Karpas-422 (cell line): ENCODE measurements at places on chromosomes 7 and 10. TPM values are rescaled to one million over a fixed set of nuclear protein-coding genes. Genes with fewer than 3 reads are reported as not detected.

The AEBP1 gene
- total RNA-seq, result 5.9 TPM in 1 of 2 replicates, not detected in the other

The ZNF736 gene
- total RNA-seq, result 42.9 and 82.3 TPM in 2 replicates

The CPVL gene
- not detected in 2 replicates for total RNA-seq

The CCL24 gene
- total RNA-seq, result not detected in 2 replicates

DNA sequence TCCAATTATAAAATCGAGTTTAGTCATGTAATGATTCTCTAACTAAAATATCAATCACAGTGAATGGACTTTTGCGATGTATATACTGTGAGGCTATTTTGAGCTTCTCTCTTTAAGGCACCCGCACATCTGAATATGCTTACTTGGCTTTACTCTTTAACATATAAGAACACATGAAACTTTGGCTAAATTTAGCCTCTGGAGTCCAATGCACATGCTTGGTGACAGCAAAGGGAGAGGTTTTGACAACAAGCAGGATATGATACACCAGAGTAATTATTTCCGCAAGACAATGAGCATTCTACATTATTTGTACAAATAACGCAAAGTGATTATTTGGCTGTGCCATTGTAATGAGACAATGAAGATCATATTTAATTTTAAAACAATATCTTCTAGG is 72.4 kb downstream of the ARID5B start:
- H3K4me1 ChIP-seq, result peaks cover 9% of the 10 kb centered on the region
- no peak overlapping the region for H3K4me3 ChIP-seq
- DNase-seq, result no peak
- no peak overlapping the region for H3K27ac ChIP-seq
- H3K36me3 ChIP-seq, result no peaks in the 10 kb centered on the region

- H3K27ac ChIP-seq, result no peak overlapping the region
- no peak overlapping the region for H3K4me3 ChIP-seq
- no peak for DNase-seq
- no peaks in the 10 kb centered on the region for H3K27me3 ChIP-seq
- no peaks in the 10 kb centered on the region for H3K36me3 ChIP-seq
- no peaks in the 10 kb centered on the region for H3K4me1 ChIP-seq
Measured at GRCh38 chr7:155228894-155229293, 68.8 kb upstream of the INSIG1 start.

DNA sequence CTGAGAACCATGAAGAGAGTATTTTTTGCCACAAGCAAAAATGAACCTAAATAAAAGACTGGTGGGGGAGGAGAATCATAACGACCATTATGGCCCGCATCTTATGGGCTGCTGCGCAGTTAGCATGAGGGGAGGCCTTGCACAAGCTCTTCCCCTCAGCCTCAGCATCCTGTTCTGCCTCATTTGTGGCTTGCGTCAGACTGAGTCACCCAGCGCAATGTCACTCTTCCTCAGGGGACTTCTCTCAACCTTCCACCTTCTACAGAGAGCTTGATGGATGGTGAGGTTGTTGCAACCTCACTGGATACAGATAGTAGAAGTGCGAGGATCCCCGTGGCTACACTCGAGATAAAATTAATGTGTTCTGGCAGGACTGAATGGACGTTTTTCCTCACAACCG is 16.8 kb upstream of the GPR15LG start:
- peak; percentile 55 for DNase-seq
- H3K27me3 ChIP-seq, result no peaks in the 10 kb centered on the region
- H3K4me1 ChIP-seq, result no peaks in the 10 kb centered on the region
- H3K4me3 ChIP-seq, result no peak overlapping the region
- H3K27ac ChIP-seq, result no peak overlapping the region

DNA sequence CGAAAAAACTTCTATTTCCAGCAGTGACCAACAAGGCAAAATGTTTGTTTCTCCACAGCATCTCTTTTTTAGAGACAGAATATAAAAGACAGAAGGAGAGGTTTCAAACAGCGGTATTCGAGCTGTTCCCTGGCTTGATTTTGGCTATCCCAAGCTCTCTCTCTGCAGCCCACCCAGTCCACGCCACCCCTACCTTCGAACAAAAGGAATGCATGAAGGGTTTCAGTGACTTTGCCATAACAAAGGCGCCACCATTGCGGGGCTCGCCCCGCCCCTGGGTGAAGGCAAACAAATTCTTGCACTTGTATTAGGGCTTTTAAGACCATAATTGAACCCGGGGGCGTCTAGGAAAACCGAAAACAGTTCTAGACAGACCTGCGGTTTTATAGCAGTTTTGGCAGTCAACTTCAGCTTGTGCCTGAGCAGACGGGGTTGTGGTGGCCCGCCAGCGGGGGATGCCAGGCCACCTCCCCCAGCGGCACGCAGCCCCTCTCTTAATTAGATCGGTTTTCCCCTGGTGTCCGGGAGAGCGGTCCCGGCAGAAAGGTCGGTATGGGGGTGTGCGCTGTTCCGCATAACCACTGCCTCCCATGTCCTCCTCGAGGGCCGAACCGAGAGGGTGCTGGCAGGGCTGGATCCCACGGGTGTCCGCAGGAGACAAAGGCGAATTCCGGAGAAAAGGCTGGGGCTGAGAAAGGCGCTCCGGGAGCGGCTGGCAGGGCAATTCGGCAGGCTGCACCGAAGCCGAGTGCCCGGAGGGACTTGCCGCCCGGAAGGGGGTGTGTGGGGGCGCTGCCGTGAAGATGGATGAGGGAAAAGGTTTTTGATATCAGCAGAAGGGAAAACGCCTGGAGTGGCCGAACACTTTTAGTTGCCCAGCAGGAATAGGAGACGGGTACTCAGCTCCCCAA is 2.7 kb upstream of the HOXA11 start:
- H3K4me1 ChIP-seq, result no peaks in the 10 kb centered on the region
- H3K27ac ChIP-seq, result no peak overlapping the region
- H3K36me3 ChIP-seq, result no peaks in the 10 kb centered on the region
- no peak overlapping the region for H3K4me3 ChIP-seq
- H3K27me3 ChIP-seq, result no peaks in the 10 kb centered on the region
- no peak for DNase-seq

DNA sequence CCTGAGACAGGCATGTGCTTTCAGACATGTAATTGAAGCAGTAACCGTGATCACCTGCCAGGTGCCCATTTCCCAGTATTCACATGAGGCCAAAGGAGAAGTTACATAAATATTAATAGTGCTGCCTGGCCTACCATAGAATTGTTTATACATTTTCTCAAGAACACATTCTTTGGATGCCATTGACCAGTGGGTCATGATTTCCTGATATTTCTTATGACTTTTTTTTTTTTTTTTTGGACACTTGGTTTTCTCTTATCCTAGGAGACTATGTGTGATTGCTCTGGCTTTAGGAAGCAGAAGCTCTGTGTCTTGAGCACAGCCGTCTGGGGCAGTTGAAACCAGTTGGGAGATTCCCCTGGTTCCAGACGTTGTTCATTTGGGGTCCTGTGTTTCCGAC is 143.9 kb upstream of the NPS start:
- no peaks in the 10 kb centered on the region for H3K36me3 ChIP-seq
- no peaks in the 10 kb centered on the region; the same call in 1 of the 2 replicates for H3K27me3 ChIP-seq
- DNase-seq, result no peak
- no peak overlapping the region for H3K4me3 ChIP-seq

DNA sequence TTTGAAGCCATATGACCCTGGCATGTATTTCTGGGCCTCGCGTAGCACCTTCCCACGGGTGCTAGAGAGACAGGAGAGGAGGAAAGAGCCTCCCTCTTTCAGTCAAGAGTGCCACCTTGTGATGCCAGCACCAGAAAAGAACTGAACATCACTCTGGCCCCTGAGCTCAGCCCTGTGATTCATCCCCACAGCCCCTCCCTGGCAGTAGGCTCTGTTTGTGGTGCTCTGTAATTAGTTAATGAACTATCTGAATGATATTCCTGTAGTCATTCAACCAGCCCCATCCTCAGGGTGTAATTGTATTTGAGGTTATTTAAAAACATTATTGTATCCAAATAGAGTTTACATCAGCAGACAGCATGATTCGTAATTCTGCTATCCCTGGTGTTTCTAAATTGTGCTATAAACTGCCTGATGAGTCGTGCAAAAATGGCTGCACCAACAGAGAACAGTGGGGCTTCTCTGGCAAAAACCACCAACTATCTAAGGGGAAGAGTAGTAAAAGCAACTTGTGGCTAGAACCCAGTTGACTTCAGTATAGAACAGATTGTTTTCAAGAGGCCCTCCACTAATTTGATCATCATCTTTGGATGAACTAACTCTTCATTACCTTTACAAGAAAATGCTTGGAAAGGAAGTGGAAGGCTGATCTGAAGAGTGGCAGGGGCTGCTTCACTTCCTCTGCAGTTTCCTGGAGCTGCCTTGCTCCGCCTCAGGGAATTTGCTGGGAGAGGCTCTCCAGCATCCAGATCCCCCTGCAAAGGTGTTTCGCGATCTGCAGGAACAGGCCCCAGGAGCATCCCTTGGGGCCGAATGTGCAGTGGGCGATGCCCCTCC is 23.7 kb upstream of the TIAL1 start:
- no peaks in the 10 kb centered on the region for H3K27me3 ChIP-seq
- H3K4me1 ChIP-seq, result no peaks in the 10 kb centered on the region; the same call in 1 of the 2 replicates
- H3K36me3 ChIP-seq, result no peaks in the 10 kb centered on the region
- DNase-seq, result no peak

DNA sequence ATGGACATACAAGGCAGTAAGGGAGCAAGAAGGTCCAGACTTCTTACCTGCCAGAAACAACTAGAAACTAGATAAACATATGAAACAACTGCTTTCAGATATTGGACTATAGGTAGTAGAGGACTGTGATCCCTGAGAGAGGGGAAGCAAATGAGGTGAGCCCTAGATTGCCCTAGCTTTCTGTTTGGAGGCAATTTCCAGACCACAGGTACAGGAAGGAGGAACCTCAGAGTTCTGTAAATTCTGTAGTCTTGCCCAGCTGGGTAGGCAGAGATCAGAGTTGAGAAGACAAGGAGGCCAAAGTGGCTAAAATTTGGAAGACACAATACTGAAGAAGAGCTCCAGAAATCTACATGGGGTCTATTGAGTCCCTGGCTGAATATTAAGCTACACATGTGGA is 21.0 kb downstream of the CDK6 start:
- H3K27ac ChIP-seq, result peak overlapping the region; percentile 94
- no peak for DNase-seq

DNA sequence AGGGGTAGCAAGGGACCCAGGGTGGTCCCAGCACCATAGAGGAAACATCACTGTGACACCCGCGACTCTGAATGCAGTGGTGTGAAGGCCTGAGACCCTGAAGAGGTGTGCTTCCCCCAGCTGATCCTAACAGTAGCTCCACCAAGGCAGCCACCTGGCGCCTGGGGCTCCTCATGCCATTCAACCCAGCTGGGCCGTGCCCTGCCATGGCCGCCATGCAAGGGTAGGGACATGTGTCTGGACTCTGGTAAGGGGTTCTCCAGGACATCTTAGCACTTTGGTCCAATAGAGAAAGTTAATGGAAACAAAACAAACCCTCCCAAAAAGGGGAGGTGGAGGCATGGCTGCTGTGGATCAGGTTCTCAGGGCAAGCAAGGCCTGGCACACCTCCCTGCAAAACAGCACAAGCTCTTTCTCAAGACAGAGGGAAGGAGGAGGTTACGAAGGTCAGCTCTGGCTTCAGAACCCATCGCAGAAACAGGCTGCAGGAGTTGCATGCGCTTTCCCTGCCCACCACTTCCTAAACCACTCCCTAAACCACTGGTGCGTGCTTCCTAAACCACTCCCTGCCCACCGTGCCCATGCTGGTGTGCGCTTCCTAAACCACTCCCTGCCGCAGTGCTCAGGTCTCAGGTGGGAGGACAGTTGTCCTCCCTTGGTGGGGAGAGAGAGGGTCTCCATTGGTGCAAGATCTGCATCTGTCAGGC is 108.7 kb downstream of the LARP4B start:
- H3K4me3 ChIP-seq, result no peak overlapping the region
- H3K4me1 ChIP-seq, result no peaks in the 10 kb centered on the region
- H3K27ac ChIP-seq, result no peak overlapping the region
- DNase-seq, result no peak
- H3K36me3 ChIP-seq, result peaks cover 60% of the 10 kb centered on the region

- DNase-seq, result no peak
- H3K27me3 ChIP-seq, result no peaks in the 10 kb centered on the region
- H3K36me3 ChIP-seq, result no peaks in the 10 kb centered on the region
- no peaks in the 10 kb centered on the region for H3K4me1 ChIP-seq
- no peak overlapping the region for H3K27ac ChIP-seq
- no peak overlapping the region for H3K4me3 ChIP-seq
Measured at GRCh38 chr10:49400365-49400764, 4.5 kb upstream of the DRGX start.

DNA sequence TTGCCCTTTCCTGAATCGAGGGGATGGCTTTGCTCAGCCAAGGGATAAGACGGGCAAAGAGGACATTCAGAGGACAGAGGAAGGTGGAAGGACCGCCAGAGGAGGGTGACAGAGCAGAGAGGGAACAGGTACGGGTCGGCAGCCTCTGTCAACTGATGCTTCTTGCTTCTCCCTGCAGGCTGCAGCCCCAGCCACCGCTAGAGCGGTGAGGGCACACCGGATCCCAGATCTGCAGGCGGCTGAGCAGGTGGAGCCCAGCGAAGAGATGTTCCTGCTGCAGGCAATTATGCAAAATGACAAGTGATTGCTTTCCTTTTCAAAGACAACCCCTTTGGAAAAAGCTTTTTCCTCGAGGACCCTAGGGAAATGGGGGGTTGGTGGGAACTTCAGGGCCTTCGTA is 181.9 kb upstream of the ANKRD30A start:
- DNase-seq, result no peak
- no peak overlapping the region for H3K27ac ChIP-seq
- no peaks in the 10 kb centered on the region for H3K27me3 ChIP-seq
- no peaks in the 10 kb centered on the region for H3K36me3 ChIP-seq

GRCh38 chr10:16952610-16953009 is 135.4 kb upstream of the RSU1 start:
- no peak overlapping the region for H3K27ac ChIP-seq
- H3K27me3 ChIP-seq, result no peaks in the 10 kb centered on the region
- H3K4me3 ChIP-seq, result no peak overlapping the region
- DNase-seq, result no peak
- no peaks in the 10 kb centered on the region for H3K36me3 ChIP-seq

DNA sequence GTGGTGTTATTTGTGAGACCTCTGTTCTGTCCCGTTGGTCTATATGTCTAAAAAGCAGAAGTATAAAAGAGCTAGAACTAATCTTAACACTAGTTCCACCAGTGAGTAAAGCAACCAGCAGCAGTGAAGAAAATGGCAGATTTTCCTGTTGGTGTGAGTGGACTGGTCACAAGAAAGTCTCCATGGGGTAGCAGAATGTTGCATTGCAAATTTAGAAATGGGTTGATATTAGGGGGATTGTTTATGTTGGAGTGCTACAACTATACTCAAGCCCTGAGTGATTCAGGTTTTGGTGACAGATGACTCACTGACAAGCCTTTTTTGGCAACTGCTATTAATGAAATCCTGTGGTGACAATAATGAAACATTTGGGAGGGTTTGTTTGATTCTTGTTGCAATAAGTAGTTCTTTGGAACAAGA is 5.6 kb downstream of the AVL9 start:
- no peaks in the 10 kb centered on the region for H3K27me3 ChIP-seq
- H3K36me3 ChIP-seq, result peaks cover 30% of the 10 kb centered on the region
- DNase-seq, result peak; percentile 58
- H3K4me1 ChIP-seq, result peaks cover 24% of the 10 kb centered on the region
- H3K27ac ChIP-seq, result peak overlapping the region; percentile 29

GRCh38 chr10:102900006-102900405 is 18.1 kb upstream of the CNNM2 start:
- H3K27me3 ChIP-seq, result no peaks in the 10 kb centered on the region
- H3K4me1 ChIP-seq, result no peaks in the 10 kb centered on the region
- no peaks in the 10 kb centered on the region for H3K36me3 ChIP-seq
- DNase-seq, result no peak
- H3K4me3 ChIP-seq, result no peak overlapping the region
